ENCODE measurements at places on chromosomes 2 and 18.

DNA sequence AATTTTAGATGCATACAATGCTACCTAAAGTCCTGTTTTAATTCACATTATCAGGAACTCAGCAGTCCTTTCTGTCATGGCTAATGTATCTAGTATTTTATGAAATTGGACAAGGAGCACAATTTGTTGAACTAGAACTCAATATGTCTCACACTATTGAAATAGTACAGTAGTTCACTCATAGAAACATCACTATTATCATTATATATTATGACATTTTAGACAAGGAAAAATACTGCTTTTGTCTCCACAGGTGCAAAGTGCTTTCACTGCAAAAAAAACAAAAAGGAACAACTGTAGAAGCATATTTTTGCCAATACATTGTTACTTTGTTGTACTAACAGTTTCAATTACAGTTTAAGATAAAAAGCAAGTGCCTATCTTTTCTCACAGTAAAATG is 419.2 kb upstream of the CDH19 start:
- no peak for DNase-seq

DNA sequence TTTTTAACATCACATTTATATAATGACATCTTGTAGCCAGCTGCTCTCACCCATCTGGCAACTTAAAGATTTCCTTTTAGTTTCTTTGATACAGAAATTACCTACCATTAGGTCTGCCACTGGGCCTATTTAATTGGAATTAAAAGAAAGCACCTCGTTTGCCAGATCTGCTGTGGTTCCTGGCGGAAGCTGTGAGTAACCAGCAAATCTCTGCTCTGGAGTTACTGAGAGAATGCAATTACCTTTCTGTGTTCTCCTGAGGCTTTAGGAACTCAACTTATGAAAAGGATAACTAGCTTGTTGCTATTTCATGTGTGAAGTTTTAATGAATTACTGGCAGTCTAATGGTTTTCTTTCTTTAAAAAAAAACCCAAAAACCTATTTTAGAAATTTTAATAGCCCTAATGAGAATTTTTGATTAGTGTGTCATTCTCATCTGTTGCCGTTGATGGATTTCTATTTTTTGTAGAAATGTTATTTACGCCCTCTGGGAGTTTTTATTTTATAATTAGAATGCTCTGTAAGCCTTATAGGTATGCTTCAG is 69.7 kb upstream of the LYPD6B start:
- DNase-seq, result no peak

- no peak for DNase-seq
Observed at GRCh38 chr2:95343429-95344214, 46.5 kb downstream of the KCNIP3 start.

DNA sequence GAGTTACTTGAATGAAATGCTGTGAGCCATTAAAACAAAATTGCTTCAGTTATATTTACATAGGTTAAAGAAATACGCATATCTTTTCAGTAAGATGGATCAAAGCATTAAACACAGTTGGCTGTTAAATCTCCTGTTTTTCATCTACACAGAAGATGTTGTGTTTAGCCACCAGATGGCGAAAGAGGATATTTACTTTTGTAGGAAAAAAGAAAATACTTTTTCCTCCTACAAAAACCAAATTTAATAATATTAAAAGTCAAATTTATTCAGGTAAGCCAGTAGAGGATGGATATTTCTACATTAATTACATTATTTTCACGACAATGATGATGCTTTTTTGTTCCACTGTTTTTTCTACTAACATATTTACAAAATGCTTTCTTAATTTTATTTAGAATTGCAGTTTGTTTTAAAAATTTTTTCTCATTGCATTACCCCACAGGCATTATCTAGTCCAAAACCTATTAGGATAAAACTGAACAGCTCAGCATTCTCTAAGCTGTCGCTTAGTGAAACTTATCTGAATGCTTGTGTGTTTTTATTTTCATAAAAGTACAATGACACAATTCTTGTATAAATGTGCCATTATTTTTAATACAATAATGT is 173.7 kb downstream of the ASXL3 start:
- no peak for DNase-seq

DNA sequence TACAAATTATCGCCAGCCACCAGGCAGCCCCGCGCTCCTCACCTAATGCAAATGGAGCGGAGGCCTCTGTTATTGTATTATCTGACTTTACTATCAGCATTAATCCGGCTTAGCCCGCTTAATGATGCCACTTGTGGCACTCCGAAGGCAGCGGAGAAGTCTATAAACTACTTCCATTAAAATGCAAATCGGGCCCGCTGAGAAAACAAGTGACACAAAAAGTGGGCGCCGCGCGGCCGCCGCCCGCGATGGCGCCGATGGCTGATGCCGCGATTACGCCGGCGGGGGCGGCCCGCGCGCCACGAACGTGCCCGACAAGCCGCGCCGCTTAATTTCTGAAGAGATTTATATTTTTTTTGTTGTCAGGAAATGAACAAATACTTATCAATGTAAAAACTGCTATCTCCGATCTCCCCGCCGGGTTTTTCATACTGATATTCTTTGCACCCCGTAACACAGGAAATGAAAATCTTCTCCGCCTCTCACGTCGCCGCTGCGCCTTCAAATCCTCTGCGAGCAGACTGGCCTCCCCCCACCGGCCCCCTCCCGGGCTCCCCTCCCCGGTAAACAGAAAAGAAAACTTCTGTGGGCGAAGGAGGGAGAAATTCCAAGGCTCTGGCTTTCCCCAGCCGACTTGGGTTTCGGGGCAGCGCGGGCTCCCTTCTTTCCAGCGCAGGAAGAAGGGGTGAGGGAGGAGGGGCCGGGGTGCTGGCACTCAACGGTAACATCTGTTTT is 221.8 kb downstream of the INSIG2 start:
- DNase-seq, result no peak

DNA sequence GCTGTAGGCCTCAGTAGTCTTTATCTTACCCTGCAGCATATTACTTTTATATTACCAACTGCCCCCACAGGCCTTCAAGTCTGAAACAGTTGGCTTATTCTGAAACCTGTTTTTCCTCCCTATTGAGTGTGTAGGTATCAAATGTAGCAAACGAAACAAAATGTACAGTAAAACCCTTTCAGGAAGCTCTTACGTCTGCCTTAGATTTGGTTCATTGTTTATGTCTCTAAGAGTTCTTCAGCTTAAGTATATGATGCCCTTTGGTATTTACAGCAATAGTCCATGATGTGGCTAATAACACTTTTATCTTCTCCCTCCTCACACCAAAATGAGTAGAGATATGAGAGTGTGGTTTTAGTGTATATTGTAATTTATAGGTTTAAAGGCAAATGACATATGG is 108.8 kb downstream of the DOCK10 start:
- no peak for DNase-seq

DNA sequence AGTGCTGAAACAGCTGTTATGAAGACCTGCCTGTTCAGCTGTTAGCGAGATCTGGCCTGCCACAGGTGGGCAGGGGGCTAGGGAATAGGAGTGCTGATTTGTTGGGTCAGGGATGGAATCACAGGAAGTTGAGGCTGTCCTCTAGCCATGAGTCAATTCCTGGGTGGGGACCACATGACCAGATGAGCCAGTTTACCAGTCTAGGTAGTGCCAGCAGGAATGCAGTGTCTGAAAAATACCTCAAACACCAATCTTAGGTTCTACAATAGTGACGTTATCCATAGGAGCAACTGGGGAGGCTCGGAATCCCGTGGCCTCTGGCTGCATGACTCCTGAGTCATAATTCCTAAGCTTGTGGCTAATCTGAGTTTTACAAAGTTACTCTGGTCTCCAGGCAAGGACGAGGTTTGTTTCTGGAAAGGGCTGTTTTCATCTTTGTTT is 44.9 kb downstream of the DYSF start:
- DNase-seq, result no peak

GRCh38 chr2:15652252-15652651 is 60.6 kb downstream of the DDX1 start:
- DNase-seq, result no peak

GRCh38 chr2:8158711-8159110 is 523.1 kb upstream of the ID2 start:
- DNase-seq, result no peak

GRCh38 chr2:221958224-221958623 is 340.6 kb downstream of the PAX3 start:
- DNase-seq, result no peak

DNA sequence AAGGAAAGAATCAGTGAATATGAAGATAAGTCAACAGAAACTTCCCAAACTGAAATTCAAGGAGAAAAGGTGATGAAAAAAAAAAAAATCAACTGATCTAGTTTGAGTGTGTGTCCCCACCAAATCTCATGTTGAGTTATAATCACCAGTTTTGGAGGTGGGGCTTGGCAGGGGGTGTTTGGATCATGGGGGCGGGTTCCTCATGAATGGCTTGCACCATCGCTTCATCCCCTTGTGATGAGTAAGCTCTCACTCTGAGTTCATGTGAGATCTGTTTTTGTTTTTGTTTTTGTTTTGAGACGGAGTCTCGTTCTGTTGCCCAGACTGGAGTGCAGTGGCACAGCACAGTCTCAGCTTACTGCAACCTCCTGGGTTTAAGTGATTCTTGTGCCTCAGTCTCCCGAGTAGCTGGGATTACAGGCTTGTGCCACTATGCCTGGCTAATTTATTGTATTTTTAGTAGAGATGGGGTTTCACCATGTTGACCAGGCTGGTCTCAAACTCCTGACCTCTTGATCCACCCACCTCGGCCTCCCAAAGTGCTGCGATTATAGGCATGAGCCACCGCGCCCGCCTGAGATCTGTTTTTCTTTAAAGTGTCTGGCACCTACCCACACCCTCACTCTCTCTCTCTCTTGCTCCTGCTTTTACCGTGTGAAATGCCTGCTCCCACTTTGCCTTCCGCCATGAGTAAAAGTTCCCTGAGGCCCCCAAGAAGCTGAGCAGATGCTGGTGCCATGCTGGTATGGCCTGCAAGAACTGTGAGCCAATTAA is 4.0 kb upstream of the SLC66A2 start:
- DNase-seq, result no peak

GRCh38 chr2:38626326-38627035 is 23.8 kb upstream of the HNRNPLL start:
- DNase-seq, result no peak

- no peak for DNase-seq
Observed at GRCh38 chr2:12436935-12437561, 279.7 kb upstream of the TRIB2 start.

GRCh38 chr2:220147161-220148038 is 520.0 kb downstream of the SLC4A3 start:
- no peak for DNase-seq

DNA sequence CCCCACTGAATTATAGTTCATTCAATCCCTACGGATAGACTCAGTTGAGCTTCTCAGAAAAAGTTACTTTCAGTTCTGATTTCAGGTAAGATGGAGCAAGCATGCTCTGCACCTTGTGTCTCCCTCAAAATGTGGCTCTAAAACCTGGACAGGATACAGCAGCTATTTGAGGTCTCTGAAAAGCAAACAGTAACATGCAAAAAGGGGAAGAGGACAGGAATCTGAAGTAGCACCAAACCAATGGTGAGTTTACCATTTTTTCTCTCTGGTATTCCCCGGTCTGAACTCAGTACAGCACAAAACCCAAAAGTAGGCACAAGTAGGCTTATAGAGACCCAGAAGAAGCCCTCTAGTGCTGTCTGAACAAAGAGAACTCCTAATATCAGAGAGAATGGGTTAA is 34.1 kb downstream of the LANCL1 start:
- DNase-seq, result no peak

DNA sequence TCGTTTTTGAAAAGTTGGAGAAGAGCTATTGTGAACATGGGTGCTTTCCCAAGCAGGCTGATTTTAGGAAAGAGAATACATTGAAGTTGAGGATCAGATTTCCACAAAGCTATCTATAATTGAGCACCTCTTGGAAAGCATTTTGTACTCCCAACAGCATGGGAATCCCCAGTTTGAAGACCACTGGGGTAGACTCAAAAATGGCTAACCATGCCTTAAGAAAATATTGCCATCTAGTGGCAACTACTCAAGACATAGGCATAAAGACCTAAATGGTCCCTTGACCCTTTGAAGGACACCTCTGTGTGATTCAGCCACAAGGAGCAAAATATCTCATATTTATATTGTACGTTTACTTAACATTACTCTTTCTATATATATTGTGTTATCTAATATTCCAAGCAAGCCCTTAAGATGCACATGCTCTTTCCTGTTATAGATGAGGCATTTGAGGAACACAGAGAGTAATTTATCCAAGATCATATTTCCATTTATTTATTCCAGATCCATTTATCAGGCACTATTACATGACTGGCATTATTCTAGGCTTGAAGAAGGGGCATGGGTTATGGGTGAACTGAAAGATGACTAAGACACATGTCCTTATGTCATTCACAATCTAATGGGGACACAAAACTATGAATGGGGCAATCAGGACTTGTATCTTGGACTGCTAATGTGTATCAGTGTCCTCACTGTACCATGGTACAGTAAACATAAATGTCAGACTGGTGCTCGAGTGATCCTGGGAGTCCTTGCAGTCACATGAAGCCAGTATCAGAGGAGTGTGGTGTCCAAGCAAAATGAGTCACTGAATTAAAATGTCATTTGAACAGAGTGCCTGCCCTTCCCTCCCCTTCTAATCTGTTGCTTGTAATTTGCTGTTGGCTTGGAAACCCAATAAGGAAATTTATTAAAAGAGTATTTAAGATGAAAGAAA is 121.0 kb upstream of the XPO1 start:
- DNase-seq, result no peak

- DNase-seq, result no peak
Observed at GRCh38 chr2:27960237-27960912, 69.8 kb downstream of the BABAM2 start.

DNA sequence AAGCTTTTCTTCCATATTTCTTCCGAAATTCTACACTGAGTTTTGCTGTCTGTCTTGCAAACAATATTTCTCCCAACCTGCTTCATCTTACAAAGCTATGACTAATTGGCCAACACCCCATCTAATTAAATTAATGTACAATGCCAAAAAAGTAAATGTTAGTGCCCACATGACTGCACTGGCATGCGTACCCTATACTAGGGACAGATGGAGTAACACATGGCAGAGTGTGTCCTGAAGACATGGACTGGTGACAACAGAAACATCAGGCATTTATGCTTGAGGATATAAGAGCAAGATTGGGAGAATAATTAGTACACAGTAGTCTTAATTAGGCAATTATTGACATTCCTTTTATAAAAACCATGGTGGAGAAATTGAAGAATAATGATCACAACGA is 66.8 kb downstream of the MREG start:
- DNase-seq, result no peak

DNA sequence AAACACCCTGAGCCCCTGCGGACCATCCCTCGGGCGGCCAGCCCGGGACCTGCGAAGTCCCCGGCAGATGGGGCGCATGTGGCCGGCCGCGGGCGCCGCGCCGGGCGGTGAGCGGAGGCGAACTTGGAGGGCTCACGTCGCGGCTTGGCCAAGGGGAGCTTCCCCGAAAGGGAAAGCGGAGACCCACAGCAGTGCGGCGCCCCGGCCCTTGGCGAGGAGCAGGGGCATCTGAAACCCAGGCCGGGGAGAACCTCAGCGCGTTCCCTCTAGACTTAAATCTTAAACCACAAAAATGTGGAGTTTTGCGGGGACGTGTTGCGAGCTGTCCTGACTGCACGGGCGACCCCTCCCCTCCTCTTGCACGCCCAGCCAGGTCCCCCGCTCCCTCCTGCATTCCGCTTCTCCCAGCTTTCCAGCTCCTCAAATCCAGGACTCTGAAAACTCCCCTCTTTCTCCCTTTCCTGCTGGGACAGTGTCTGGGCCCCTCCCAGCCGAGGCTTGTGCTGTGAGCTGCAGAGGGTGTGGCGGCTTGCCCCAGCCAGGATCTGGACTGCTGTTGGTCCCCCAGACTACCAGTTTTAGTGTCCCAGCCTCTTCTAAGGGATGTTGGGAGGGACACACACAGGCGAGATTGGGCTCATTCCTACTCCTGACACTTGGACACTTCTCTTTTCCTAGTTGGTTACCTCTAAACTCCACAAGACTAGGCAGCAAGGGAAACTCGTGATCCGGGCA is 1.3 kb downstream of the FMNL2 start:
- DNase-seq, result no peak

- DNase-seq, result no peak
Observed at GRCh38 chr2:47309952-47310800, 92.8 kb upstream of the MSH2 start.
